ENCODE measurements at places on chromosomes 7 and 10. TPM values are rescaled to one million over a fixed set of nuclear protein-coding genes. Genes with fewer than 3 reads are reported as not detected.
A peak's percentile ranks its signal among the peaks of the same experiment; 100 is the strongest.

- no peak for DNase-seq
Observed at GRCh38 chr10:84075226-84076046, 63.9 kb upstream of the GHITM start.

DNA sequence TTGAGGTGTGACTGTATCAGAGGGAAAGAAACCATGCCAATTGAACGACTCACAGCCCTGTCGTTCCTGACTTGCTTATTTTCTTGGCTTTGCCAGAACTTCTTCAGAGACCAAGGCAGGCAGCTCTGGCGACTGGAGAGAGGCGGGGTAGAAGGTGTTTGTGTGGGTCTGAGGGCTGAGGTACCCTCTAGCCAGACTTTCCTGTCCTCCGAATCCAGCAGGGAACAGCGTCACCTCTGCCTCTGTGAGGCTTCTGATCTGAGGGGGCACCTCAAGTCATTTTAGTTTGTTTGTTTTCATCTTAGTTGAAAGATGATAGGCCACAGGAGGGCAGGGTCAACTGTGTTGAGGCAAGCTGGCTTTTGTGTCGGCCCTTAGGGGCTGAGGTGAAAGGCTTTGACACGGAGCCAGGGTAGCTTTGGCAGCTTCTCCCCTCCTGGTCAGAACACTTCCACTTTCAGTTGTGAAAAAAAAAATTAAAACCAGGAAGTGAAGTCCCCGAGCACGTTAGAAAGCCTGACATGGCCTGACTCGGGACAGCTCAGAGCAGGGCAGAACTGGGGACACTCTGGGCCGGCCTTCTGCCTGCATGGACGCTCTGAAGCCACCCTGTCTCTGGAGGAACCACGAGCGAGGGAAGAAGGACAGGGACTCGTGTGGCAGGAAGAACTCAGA lies 1.9 kb downstream of the ACSL5 start:
- peak; percentile 82 for DNase-seq

DNA sequence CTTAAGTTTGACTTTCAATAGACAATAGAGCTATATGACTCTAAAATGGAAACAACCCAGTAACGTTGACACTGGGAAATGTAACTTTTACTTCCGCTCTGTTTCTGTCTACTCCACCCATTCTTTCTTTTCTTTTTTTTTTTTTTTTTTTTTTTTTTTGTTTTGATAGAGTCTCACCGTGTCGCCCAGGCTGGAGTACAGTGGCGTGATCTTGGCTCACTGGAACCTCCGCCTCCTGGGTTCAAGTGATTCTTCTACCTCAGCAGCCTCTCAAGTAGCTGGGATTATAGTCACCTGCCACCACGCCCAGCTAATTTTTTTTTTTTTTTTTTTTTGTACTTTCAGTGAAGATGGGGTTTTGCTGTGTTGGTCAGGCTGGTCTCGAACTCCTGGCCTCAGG lies 13.9 kb downstream of the PRSS2 start:
- DNase-seq: no peak

HOXA10 gene
- total RNA-seq: 0.38 TPM

WNT8B gene
- total RNA-seq: 0.18 TPM

DNA sequence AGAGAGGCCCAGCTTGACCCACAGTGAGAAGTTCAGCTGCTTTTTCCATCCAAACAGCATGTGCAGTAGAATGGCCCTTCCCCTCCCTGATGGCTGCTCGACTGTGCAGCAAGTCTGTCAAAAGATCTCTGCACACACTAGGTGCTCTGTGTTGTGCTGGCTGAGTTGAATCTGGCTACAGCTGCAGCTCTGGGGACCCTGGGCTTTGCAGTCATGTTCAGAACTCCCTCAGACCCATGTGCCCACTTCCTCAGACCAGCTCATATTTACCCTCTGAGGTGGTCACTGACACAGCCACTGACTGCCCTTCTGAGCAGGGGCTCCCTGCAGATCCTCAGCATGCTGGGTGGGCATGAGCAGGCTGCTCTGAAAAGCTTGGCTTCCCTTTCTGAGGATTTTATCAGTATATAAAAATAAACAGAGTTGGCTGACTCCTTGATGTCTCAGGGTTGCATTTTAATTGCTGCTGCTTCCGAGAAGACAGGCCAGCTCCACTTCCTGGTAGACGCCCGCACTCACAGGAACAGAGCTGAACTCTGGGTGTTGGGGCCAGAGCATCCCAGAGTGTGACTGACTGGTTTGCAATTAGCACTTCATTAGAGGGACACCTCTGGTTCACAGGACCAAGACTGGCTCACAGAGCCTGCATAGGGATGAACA lies 507.9 kb downstream of the RPS24 start:
- no peak for DNase-seq

DNA sequence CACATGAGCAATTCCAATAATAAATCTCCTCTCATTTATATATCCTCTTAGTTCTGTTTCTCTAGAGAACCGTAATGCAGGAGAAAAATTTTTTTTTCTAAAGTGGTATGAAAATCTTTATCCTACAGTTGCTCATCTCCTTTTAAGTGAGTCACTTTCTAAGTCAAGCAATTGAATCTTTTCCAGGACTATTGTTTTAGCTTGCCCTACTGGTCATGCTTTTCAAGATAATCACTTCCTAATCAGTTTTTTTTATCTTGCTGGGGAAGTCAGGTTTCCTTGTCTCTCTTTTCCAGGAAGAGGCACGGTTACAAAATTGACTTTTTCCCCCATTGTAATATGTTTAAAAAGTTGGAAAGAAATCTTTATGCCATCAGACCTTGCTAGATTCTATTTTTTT lies 44.0 kb downstream of the INPP5F start:
- DNase-seq: no peak

- no peak for DNase-seq
Observed at GRCh38 chr7:142104550-142105527, 6.7 kb upstream of the MGAM2 start.

- DNase-seq: peak; percentile 39
Observed at GRCh38 chr7:378551-379455, 88.8 kb downstream of the FOXL3 start.
